Skeletal muscle cell (primary cell): ENCODE measurements at places on chromosomes 7 and 10.

DNA sequence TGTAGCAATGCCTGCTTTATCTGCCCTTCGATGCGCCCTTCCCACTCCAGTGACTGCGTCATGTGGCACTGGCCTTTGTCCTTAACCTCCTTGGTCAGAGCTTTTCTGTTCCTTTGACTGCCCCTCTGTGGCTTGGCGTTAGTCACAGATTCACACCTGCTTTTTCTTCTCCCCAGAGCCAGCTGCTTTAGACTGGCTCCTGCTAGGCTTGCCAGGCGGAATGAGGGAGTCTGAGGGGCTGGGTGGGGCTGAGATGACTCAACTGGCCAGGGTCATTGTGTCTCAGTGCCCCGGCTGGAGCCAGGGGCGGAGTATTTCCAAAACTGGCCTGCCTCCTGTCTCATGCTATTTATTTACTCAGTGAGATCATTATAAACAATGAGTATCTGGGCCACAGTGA, 194.1 kb downstream of the EMX2 start:
- DNase-seq = no peak

DNA sequence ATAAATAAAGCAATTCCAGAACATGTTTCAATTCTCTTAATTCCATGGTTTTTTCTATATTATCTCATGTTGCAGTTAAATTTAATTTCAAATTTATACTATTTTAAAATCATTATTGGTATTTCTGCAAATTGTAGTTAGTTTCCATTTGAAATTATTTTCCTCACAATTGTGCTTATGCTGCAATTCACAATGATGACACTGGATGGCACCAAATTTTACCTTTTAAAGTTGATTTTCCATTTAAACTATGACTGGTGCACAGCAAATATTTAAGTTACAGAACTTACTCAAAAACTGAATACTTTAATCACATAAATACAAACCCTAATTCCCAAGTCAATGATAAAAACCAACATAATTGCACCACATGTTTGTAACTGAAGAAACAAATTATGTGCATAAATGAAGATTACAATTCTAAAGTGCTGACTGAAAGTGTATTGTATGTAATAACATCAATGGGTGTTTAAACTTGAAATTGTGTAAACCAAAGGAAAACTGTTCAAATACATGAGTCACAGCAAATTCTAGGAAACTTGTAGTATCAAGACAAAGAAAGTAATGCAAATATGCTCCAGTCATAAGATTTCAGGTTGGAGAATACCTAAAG, 75.3 kb upstream of the AASS start:
- no peak for DNase-seq

GRCh38 chr10:133378251-133379096, 588 bp upstream of the PAOX start:
- no peak for DNase-seq

DNA sequence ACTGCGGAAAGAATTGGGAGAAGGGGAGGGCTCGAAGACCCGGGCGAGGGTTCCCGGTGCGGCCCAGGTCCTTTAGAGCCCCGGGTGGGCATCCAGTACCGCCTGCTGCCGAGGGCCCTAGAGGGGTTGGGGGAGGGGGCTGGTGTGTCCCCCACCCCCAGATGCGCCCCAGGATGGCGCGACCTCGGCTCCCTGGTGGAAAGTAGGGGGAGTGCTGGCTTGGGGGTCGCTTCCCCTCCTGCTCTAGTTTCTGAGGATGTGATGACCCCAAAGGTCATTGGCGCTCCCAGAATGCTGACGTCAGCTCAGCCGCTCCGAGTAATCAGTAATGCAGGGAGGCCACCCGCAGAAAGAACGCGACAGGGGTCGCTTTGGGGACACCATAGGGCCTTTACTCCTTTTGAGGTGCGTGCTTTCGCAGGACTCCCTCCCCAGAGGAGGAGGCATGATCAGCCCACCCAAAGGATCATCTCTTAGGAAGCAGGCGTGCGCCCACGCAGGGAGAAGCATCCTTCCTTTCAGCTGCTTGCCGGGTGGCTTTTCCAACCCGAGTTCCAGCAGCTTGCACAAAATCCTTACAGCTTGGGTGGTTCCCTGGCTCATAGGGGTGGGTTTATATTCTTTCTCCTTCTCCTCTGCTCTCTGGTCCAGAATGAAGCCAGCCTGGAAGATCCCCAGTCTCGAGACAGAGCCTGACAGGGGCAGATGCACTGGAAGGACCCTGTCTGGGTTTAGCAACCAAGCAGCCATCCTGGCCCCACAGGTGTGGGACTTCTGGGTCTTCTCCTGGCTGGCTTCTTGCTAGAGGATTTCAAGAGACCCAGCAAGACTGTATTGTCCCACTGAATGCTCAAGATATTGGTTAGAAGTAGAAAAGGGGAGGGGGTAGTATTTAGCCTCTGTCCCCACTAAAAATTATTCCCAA, 1.3 kb upstream of the PRKAG2 start:
- no peak for DNase-seq

DNA sequence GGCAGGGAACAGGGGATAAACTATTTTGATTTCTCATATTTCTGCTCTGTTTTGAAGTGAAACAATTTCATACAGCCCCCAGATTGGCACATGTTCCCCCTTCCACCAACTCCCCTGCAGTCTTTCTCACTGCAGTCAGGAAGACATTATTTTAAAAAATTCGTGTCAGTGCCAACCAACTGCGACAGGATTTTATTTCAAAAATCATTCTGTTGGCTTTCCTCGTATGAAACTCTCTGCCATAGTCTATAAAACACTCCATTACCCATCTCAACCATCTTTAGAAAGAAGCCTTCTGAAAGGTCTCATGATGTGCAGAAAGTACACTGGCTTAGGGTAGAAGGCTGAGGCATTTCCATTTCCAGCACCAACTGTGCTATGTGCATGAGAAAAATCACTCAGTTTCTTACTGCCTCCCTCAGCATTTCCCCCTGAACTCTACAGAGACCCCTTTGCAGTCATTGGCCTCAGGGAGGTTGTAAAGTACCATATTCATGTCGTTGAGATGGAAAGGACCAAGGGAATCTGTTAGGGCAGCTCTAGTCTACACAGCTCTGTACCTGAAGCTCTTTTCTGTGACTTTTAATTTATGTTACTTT, 46.9 kb downstream of the STEAP1B start:
- DNase-seq = no peak

DNA sequence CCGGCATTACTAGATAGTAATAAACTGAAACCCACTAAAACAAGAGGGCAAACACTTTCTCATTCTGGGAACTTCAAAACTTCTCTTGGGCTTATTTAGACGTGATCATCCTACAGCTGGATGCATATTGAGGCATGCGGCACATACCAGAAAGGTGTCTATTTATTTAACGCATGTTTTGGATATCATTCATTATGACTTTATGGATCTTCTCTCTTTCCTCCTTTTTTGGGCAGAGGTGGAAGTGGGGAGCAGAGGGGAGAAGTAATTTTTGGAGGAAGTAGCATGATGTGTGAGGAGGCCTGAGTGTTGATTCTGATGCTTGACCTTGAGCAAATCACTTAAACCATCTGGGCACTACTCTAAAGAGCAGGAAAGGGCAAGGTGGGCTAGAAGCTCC, 270.6 kb downstream of the TRIL start:
- DNase-seq = no peak

DNA sequence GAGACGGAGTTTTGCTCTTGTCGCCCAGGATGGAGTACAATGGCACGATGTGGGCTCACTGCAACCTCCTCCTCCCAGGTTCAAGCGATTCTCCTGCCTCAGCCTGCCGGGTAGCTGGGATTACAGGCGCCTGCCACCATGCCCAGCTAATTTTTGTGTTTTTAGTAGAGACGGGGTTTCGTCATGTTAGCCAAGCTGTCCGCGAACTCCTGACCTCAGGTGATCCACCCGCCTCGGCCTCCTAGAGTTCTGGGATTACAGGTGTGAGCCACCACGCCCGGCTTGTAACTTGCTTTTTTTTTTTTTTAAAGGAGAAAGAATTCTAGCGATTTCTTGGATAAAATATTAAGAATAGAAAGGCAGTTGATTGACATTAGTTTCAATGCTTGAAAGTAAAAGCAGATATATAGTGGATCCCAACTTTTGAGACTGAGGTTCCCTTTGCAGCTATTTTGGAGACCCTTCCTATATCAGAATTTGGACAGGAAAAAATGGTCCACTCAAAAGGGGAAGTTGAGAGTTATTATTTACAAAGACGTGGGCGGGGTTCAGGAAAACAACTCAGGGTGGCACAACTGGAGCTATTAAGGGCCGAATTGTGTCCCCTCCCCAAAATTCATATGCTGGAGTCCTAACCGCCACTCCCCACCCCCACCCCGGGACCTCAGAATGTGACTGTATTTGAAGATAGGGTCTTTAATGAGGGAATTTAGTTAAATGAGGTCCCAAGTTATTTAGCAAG, 1.3 kb upstream of the ERCC6 start:
- no peak for DNase-seq

- no peak for DNase-seq
These were observed 56.3 kb downstream of the CCNY start for GRCh38 chr10:35392482-35393228.

DNA sequence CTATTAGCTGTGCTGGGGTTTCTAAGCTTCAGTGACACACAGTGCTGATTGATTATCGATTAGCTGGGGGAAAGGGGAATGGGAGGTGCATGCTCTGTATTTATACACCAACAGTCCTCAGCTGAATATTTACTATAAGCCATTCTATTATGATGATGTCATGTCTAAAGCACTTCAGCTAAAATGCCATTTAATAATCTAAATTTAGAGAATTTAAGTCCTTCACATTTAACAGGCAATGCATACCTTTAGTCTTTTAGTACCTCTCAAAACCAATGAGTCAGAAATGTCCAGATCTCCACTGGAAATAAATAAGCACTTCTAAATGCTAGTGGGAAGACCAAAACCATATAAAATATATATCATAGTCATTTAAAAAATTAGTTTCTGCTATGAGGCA, 24.6 kb downstream of the RPP38 start:
- DNase-seq = no peak
